ENCODE measurements at places on chromosomes 16 and 17.

DNA sequence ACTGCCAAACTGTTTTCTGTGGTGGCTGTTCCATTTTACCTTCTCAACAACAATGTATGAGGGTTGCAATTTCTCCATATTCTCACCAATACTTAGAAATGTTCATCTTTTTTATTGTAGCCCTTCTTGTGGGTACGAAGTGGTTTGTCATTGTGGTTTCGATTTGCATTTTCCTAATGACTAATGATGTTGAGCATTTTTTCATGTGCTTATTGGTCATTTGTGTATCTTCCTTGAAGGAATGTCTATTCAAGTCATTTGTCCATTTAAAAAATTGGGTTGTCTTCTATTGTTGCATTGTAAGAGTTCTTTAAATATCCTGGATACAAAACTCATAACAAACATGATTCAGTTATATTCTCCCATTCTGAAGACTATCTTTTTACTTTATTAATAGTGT lies 47.5 kb upstream of the CCL2 start:
- DNase-seq: no peak

GRCh38 chr17:79970576-79971068 lies 65.0 kb downstream of the TBC1D16 start:
- no peak for DNase-seq

DNA sequence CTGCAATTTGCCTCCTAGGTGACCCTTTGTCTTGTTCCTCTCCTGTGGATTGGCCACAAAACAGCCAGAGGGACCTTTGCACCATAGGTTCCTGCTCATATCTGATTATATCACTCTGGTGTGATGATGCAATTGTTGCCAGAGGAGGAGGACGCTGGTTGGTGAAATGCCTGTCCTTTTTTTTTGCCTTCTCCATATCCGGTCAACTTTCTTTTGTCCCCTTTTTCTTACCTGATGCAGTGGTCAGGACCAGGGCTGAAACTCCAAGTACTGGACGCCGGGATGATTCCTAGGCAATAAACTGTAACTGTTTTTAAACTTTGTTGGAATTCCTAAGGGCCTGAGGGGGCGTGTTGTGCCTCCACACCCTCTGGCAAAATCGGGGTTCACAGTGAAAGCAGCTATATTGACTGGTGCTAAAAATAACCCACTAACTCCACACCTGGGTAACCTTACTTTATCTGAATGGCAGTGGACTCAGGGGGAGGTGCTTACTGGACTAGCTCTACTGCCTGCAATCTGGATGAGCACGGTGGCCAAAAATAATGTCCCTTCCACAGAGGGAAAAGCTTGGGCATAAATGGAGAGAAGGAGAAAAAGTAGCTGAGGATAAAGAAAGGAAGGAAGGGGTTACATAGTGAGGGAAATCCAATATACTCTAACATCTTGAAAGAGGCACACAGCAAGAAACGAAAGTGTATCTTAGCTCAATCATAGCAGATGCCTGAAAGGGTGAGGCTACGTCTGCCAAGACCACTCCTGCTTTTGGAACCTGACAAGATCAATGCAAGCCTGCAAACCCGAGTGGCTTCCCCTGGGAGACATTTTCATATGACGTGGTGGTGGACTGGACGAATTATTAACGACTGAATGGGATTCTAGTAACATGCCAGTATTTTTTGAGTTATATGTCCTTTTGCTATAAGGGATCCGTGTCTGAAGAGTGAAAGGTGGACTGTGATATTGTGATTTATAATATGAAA lies 28.4 kb upstream of the ZNF423 start:
- no peak for DNase-seq

DNA sequence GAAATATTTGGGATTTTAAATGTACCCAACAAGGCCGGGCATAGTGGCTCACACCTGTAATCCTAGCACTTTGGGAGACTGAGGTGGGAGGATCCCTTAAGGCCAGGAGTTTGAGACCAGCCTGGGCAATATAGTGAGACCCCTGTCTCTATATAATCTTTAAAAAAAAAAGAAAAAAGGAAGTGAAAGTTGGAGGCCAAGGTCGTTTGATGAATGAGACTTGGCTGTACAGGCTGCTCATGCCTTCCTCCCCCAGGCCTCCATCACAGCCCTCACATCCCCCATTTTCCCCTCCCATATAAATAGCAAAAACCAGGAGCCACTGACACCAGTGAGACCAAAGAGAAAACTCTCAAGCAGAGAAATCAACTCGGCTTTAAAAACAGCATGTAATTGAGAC lies 3.3 kb upstream of the CA7 start:
- no peak for DNase-seq

GRCh38 chr16:63135069-63135468 lies 1098.8 kb upstream of the CDH8 start:
- no peak for DNase-seq

DNA sequence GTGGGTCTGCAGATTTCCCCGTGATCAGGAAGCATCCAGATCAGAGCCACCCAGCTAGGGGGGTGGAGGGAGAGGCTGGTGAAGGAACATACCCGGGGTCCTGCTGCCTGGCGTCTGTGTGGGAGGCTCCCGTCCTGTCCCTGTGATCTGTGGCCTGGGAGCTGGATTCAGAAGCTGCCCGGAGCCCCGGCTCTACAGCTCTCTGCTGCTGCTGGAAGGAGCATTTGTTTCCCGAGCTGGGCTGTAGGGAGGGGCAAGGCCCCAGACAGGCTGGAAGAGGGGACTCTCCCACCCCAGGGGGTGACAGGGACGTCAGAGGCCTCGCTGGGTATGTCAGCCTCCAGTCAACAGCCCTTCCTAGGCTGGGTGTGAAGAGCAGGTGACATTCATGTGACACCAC lies 10.2 kb downstream of the SOX8 start:
- DNase-seq: no peak

DNA sequence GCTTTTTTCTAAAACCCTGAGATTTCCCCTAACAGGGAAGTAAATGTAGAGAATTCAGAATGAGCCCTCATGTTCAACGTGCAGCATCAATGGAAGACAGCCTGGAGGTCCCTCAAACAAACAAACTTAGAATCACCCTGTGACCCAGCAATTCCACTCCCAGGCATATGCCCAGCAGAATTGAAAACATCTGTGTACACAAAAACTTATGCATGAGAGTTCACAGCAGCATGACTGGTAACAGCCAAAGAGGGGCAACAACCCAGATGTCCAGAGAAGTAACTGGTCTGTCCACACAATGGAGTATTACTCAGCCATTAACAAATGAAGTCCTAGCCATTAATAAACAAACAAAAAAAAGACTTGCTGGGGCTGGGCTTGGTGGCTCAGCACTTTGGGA lies 252.7 kb downstream of the PARN start:
- DNase-seq: no peak

GRCh38 chr17:13346996-13347762 lies 254.6 kb downstream of the HS3ST3A1 start:
- no peak for DNase-seq

DNA sequence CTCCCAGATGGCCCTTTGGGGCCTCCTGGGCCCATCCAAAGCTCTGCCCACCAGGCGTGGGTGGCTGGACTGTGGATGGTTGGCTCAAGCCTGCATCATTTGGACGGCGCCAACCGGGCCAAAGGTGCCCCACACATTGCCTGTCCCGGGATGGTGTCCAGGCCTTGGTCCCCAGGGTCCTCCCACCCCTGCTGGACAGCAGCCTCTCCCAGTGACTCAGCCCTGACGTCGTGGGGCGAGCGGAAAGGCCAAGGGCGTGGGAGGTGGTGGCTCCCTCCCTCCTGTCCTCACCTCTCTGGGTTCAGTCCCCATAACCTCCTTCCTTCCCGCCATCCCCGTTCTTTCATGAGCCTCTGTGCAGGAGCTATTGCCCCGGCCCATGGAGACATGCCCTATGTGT lies 42.1 kb upstream of the DLX4 start:
- DNase-seq: no peak

GRCh38 chr16:28181515-28181914 lies 30.2 kb downstream of the XPO6 start:
- no peak for DNase-seq

GRCh38 chr17:48724251-48725003 lies 1.4 kb downstream of the PRAC2 start:
- peak; percentile 35 for DNase-seq

DNA sequence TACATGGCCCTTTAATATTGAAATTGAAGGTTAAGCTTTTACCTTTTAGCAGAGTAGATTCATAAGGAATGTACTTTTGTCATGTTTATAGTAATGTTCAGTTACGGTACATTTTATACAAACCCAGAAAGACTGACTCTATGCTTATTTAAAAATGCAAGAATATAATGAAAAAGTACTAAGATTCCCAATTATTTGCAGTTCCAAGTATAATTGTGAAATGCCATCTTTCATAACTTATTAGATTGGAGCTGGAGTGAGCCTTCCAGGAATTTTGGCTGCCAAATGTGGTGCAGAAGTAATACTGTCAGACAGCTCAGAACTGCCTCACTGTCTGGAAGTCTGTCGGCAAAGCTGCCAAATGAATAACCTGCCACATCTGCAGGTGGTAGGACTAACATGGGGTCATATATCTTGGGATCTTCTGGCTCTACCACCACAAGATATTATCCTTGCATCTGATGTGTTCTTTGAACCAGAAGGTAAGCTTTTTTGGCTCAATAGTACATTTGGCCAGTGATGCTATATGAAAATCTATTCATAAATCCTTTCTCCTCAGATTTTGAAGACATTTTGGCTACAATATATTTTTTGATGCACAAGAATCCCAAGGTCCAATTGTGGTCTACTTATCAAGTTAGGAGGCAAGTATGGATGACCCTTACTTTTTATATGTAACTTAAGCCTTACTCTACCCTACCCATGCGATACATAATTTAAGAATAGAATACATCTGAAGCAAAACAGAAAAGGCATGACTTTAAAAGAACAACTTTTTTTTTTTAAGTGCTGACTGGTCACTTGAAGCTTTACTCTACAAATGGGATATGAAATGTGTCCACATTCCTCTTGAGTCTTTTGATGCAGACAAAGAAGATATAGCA lies 4.2 kb downstream of the SRSF2 start:
- DNase-seq: no peak

- no peak for DNase-seq
Observed at GRCh38 chr17:83126275-83126811, 46.9 kb downstream of the METRNL start.

DNA sequence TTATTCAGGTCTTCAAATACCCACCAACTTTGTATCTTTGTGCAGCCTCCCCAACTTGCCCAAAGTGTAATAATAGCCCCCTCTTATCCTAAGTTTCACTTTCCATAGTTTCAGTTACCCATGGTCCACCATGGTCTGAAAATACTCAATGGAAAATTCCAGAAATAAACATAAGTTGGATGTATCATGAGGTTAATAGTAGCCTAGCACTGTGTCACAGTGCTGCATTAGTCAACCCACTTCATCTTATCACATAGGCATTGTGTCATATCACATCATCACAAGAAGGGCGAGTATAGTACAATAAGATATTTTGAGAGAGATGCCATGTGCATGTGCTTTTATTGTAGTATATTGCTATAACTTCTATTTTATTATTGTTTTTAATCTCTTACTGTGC lies 21.9 kb downstream of the OMG start:
- no peak for DNase-seq

GRCh38 chr16:52948946-52949345 lies 103.8 kb downstream of the CHD9NB start:
- no peak for DNase-seq

- DNase-seq: no peak
Observed at GRCh38 chr17:17561408-17562145, 29.9 kb downstream of the PEMT start.

DNA sequence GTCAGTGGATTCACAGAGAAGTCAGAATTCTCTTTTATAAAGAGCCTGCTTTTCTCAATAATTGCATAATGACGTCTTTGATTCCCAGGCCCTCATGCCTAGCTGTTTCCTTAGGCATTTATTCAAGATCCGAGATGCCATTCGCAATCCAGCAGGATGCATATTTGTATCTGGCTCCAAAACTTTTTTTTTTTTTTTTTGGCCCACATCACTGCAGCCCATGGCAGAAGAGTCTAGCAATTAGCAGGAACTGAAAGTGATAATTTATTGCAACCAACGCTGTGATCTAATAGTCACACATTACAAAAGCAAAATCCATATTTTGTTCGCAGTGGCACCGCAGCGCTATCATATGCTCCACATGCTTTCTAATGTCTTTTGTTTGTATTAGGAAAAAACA lies 503.4 kb downstream of the MAF start:
- no peak for DNase-seq

DNA sequence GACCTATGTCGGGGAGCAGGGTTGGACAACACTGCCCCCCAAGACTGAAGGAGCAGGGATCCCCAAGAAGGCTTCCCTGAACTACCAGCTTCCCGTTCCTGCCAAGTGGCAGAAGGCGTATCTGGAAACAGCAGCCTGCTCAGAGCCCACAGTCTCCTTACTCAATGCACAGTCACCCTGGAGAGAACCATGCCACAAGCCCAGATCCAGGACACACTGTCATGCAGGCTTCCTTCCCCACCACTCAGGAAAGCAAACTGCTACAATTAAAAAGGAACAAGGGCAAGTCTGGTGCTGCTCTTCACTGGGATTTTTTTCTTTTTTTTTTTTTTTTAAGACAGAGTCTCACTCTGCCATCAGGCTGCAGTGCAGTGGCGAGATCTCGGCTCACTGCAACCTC lies 8.2 kb downstream of the WDR45B start:
- no peak for DNase-seq

- DNase-seq: no peak
Observed at GRCh38 chr17:73760439-73760758, 116.2 kb upstream of the SDK2 start.

Data from NCI-H2081 treated with DMSO at 0.1 percent for 48 hours (cell line).